ENCODE measurements at places on chromosomes 13 and 19. TPM values are rescaled to one million over a fixed set of nuclear protein-coding genes. Genes with fewer than 3 reads are reported as not detected.

- no peak overlapping the region for H3K27ac ChIP-seq
- no peak overlapping the region for H3K4me3 ChIP-seq
- no peak for DNase-seq
- peaks cover 92% of the 10 kb centered on the region for H3K36me3 ChIP-seq
Observed at GRCh38 chr13:113499936-113500335, 9.4 kb upstream of the DCUN1D2 start.

DNA sequence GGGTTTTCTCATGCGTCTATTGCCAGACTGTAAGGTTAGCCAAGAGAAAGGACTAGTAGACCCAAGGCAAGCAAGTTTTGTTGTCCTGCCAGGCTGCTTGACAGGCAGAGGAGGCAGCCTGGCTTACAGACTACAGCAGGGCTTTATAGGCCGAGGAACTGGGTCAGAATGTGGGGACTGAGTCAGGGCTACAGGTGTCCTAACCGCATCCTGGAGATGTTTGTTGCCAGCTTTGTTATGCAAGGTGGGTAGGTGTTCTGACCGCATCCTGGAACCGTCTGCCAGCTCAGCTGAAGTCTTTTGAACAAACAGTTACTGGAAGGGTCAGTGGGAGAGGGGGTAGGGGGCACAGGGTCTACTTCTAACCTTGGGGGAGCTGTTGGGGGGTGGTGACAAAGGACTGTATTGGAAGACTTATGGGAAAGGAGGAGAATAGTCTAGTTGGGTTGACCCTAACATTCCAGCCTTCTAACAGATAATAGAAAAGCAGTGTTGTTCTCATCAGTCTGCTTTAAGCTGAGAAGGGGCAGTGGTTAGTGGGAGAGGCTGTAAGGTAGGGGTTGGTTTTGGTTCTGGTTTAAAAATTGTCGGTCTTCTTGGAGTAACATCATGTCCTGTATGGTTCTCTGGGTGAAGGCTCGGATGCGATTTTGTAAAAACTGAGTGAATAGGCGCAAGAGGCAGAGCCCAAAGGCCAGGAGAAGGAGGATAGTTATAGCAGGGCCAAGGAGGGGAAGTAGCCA, 913.8 kb upstream of the SLITRK5 start:
- no peak overlapping the region for H3K27ac ChIP-seq
- H3K27me3 ChIP-seq: no peaks in the 10 kb centered on the region
- no peaks in the 10 kb centered on the region for H3K4me1 ChIP-seq
- no peaks in the 10 kb centered on the region for H3K36me3 ChIP-seq
- DNase-seq: no peak

Gene BRME1
- total RNA-seq: 3.7 TPM

Gene ZNF723
- total RNA-seq: not detected

Gene LRRC25
- total RNA-seq: 53.7 TPM

DNA sequence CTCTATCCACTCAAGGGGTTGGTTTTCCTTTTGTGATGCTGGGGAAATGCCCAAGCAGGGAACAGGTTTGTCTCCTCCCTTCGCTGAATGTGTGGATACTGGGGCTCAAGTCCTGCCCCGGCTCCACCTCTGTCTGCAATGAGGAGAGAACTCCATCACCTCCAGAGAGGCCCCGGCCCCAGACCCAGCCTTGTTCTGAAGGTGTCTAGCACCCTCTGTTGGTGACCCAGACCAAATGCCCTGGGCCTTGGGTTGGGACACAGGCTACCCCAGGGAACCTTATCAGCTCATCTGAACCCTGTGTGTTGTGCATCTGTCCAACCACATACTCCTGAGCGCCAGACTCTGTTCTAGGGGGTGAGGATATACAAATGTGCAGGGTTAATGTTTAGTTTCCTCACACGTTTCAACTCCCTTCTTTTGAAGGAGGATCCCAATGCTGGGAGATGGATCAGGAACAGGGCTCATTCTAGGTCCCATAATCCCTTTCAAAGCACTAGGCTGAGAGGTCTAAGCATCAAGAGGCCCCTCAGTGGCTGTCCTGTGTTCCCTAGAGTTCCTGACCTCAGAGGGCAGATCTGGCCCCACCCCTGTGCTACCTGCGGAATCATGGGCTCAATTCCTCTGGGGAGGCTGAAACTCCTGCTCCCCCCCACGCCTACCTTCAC, 112.5 kb upstream of the SLC7A1 start:
- DNase-seq: no peak
- H3K27ac ChIP-seq: no peak overlapping the region
- H3K36me3 ChIP-seq: no peaks in the 10 kb centered on the region
- H3K4me1 ChIP-seq: no peaks in the 10 kb centered on the region
- H3K4me3 ChIP-seq: no peak overlapping the region

DNA sequence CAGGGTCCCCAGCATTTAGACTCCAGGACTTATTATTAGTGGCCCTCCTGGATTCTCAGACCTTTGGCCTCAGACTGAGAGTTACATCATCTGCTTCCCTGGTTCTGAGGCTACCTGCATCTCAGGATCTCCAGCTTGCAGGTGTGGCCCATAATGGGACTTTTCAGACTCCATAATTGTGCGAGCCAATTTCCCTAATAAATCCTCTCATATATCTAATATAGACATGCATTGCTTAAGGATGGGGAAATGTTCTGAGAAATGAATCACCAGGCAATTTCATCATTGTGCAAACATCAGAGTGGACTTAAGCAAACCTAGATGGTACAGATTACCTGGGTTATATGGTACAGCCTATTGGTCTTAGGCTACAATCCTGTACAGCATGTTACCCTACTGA, 116.5 kb upstream of the FBXL3 start:
- H3K4me1 ChIP-seq: no peaks in the 10 kb centered on the region
- no peak for DNase-seq
- peaks cover 76% of the 10 kb centered on the region for H3K36me3 ChIP-seq
- no peak overlapping the region for H3K27ac ChIP-seq
- no peaks in the 10 kb centered on the region for H3K27me3 ChIP-seq
- no peak overlapping the region for H3K4me3 ChIP-seq

Gene OR7A5
- not detected for total RNA-seq

GRCh38 chr19:18415178-18415867, 3.9 kb upstream of the SSBP4 start:
- peak overlapping the region; percentile 24 for H3K4me3 ChIP-seq
- peak; percentile 83 for DNase-seq
- peaks cover 64% of the 10 kb centered on the region for H3K4me1 ChIP-seq
- H3K27me3 ChIP-seq: peaks cover 37% of the 10 kb centered on the region
- peak overlapping the region; percentile 96 for H3K27ac ChIP-seq

GRCh38 chr19:18122424-18122823, 24.8 kb downstream of the MAST3 start:
- H3K4me1 ChIP-seq: peaks cover 4% of the 10 kb centered on the region
- no peak for DNase-seq
- H3K36me3 ChIP-seq: no peaks in the 10 kb centered on the region
- no peak overlapping the region for H3K27ac ChIP-seq

Gene TRPC4
- total RNA-seq: 0.76 TPM

GRCh38 chr13:47117268-47117667, 220.4 kb upstream of the HTR2A start:
- H3K27me3 ChIP-seq: no peaks in the 10 kb centered on the region
- H3K4me1 ChIP-seq: no peaks in the 10 kb centered on the region
- H3K4me3 ChIP-seq: no peak overlapping the region
- no peaks in the 10 kb centered on the region for H3K36me3 ChIP-seq

DNA sequence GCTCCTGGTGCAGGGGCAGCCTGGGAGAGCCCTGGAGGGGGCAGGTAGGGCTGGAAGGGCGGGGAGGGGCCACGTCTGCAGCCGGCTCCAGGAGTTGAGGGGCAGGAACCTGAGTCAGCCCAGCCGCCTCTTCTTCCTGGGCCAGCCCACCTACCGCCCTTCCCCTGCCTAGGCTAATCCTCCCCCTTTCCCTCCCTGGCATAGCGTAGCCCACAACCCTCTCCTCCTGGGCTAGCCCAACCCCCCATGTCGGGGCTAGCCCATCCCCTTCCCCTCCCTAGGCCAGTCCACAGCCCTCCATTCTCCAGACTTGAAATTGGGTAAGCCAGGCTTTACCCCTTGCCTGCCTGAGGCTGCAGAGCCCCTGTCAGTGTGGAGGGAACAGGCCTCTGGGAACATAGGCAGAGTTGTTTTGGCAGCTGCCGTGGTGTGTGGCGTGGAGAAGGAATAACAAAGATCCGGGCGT, 20.6 kb upstream of the WDR18 start:
- no peak for DNase-seq
- H3K4me1 ChIP-seq: no peaks in the 10 kb centered on the region
- no peak overlapping the region for H3K4me3 ChIP-seq
- no peak overlapping the region for H3K27ac ChIP-seq
- H3K27me3 ChIP-seq: no peaks in the 10 kb centered on the region

Data from left lung (tissue), 14 donors.